Stimulated activated CD4-positive, alpha-beta T cell treated with anti-CD3 and anti-CD28 coated beads, Interleukin-4, amount 100 ng/mL, for 48 hours (primary cell): ENCODE measurements at places on chromosomes 2 and 18.

- DNase-seq, result no peak
These were observed 224.0 kb upstream of the NCKAP5 start for GRCh38 chr2:133792223-133792622.

DNA sequence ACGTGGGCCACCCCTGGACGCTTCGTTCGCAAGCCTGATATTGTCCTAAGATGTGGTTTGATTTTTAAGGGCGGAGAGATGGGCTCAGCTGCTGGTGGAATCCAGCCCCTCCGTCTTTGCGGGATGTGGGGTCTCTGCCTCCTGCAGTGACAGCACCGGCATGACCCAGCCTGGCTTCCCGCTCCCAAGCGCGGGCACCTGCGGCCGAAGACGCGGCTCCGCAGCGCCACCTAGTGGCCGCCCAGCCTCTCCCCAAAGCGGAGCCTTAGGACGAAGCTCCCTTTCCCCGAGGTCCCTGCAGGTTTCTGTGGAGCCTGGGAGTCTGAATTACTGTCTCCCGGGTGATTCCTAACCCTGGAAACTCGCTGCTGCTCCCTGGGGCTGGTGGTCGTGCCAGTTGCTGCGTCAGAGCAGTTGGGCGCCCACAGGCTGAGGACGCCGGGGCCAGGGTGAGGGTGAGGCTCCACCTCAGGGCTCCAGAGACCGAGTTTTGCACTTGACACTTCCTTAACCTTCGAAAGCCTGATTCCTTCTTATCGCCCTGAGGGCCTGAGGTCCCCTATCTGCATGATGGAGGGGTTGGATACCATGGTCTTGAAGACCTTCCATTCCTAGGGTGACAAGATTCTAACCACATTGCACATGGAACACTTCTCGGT, 137.5 kb downstream of the TPO start:
- peak; percentile 46 for DNase-seq

GRCh38 chr18:58253318-58253717, 209.3 kb downstream of the NEDD4L start:
- DNase-seq, result no peak

- no peak for DNase-seq
These were observed 35.2 kb downstream of the E2F6 start for GRCh38 chr2:11430729-11431128.

DNA sequence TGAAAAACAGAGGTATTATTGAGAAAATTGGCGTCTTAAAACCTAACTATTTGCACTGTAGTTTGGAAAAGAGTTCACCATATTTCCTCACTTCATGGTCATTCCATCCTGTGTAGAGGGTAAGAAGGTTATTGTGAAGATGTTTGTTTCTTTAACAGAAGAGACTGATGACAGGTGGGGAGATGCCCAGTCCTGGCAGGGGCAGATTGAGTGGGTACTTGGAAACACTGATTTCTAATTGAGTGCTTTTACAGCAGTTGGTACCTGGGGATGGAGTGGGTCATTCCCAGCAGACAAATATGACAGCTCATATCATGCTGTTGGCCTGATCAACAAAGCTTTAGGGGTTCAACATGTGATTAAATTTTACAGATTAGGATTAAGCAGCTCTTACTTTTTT, 67.5 kb downstream of the MYOM1 start:
- no peak for DNase-seq

DNA sequence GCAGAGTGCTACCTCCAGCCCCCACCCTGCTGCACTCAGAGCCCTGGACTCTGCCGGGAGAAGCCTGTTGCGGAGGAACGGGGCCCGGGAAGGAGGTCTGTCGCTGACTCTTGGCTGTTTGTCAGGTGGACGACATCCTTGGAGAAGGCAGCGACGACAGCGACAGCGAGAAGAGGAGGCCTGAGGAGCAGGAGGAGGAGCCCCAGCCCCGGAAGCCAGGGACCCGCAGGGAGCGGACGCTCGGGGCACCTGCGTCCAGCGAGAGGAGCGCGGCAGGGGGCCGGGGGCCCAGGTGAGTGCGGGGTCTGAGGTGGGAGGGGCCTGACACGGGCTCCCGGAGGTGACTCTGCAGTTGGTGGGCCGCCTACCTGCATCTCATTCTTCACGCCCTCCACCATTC, 56.6 kb downstream of the CTDP1 start:
- no peak for DNase-seq

DNA sequence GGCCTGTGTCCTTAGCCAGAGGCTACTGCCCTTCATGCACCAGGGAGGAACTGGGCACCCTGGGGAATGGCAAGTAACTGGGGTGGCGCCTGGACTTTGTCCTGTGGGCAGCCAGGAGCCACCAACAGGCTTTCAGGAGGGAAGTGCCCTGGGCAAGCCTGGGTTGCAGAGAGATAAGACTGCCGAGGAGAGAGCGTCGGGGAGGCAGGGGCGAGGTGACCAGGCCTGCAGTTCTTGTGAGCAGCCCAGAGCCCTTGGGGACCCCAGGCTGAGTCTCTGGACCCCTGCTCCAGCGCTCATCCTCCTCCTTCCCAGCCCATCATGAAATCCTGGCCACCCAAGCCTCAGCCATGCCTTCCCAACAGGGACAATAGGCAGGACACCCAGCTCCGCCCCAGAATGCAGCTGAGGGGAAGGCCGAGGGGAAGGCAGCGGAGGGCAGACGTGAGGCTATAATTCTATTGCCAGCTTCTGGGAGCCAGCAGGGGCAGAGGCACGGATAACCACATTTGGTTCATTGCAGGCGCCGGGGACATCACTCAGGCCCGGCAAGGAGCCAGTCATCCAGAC, 25.1 kb downstream of the ADRA2B start:
- no peak for DNase-seq

DNA sequence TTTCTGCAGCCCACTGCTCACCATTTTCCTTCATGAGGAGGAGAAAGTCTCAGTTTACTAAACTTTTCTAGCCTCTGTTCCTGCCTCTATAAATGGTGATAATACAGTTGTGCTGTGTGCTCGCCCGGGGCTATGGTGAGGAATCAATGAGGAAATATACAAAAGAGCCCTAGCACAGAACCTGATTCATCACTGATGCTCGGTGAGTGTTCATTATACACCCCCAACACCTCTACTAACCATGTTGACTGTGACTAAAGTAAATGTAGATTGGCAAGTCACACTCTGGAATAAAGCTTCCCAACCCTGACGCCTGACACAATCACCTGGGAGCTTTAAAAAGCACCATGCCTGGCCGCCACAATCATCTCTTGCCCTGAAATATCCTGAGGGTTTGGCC, 118.8 kb upstream of the CYP1B1 start:
- DNase-seq, result no peak

DNA sequence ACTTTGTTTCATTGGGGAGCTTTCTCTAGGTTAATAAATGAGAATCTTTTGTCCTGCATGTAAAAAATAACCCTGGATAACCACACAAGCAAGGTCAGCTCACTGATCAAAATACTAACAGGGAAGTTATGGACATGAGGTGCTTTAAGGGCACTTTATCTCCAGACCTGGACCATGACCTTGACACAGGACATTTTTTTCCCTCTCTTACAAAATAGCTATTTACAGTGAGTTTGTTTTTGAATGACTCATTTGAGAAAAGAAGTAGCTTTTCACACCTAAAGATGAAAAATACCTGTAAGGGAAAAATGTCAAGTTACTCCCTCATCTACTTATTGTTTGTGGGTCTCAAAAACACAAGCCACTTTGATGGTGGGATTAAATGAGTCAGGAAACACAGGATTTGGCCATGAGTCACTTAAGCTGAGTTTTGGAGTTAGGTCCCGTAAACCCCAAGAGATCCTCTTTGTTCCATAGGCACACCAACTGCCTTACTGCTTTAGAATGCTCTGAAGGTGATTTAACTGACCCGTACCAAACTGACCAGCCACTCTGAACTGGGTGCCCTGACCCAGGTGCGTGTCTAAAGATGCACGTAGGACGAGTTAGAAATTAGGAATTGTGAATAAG, 479.3 kb upstream of the NXPH2 start:
- DNase-seq, result no peak

DNA sequence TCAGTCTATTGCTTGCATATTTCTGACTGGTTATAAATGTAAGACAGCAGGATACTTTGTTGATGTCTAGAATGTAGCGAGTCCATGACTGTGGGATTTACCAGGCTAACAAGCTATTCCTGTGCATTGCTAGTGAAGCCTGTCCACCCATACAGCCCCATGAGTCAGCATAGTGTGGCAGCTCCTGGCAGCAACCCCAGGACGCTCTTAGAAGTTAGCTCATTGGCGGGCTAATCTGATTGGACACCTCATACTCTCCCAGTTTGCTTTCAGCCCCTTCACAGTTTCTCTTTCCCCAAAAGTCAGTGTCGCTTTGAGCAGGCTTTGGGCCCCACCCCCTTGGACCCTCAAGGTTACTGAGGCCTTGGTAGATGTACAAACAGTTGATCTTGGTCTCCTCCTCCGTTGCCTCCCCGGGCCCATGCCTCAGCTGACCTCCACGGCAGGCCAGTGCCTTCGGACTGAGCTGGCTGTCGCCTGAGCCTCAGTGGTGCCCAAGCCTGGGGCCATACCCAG, 48.0 kb downstream of the COA5 start:
- DNase-seq, result no peak

- DNase-seq, result no peak
These were observed 100.4 kb upstream of the SH3BP4 start for GRCh38 chr2:234851451-234851850.

- DNase-seq, result no peak
These were observed 1003.2 kb upstream of the FAM98A start for GRCh38 chr2:34602262-34602661.

DNA sequence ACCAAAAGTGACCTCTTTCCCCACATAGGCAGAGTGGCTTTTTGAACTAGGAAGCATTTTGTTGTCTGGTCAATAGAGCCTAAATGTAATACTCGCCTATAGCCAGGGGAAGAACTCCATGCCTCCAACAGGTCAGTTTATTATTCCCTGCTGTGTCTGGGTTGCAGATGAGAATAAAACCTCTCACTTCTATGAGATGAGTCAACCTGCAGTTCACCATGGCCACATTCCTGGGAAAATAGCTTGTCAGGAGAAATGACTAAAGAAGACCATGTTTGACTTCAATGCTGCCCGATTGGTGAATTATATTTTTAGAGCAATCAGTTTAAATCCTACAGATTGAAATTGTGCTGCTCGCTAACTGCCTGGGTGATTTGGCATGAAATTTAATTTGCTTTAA, 46.7 kb upstream of the LRRTM1 start:
- no peak for DNase-seq

GRCh38 chr2:148650881-148651280, 6.3 kb downstream of the EPC2 start:
- DNase-seq, result no peak

DNA sequence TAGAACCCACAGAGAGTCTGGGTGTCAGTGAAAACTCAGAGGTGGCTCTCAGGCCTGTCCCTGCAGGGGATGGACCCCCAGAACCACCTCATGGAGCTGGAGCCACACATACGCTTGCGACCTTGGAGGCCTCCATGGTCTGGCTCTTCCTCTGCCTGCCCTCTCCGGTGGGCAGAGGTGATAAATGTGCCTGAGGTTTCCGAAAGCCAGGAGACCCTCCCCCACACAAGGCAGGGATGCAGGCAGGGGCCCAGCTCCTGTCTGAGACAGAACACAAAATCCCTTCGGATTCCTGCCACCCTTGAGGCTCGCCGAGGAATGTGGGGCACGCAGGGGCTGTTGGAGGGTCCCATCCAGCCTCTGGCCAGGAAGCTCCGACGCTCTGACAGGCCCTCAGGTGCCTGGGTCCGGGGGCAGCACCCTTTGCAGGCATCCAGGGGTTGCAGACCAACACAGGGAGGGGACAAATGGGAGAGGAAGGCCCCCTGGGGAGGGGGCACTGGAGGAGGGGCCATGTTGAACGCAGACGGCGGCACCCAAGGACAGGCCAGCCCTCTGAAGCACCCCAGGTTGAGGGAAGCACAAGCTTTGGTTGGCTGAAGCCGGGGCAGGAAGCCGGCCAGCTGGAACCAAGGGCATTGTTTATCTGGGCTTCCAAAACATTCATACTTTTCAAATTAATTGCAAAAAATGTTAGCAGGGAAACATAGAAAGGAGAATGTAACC, 4.1 kb upstream of the SNED1 start:
- DNase-seq, result no peak
